ENCODE measurements at places on chromosomes 3 and 15.
A peak's percentile ranks its signal among the peaks of the same experiment; 100 is the strongest.

- DNase-seq, result peak; percentile 29
Observed at GRCh38 chr3:77254967-77255831, 215.3 kb downstream of the ROBO2 start.

DNA sequence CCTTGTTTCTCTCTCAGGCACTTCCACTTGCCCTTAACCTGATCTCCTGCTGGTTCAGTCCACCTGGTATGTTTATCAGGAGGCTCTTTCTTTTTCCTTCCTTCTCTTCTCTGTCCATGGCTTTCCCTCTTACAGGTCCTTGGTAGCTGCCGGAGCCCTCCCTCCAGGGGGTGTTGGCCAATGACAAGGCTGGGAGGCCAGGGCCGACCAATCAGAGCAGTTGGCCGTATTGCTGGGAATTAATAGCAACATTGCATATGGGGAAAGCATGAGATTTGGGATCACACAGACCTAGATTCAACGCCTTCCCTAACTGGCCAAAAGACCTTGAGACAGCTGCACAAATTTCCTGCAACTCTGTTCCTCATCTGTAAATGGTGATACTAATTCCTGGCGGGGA is 62.4 kb downstream of the CEMIP start:
- no peak for DNase-seq

DNA sequence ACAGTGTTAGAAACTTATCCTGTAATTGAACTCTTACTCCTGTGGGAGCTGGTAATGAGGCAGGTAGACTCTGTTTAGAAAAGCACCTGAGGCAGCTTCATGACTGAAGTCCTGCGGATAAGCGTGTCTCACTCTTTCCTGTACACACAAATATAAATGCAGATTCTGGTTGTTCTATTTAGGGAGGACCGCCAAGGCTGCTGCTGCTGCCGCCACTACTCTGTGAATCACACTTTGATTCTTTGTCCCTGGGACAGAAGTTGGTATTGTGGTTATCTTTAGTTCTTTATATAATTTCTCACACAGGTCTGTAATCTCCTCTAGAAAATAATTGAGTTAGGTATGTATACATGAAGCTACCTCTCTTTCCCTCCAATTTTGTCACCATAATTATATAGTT is 3.6 kb downstream of the LSAMP start:
- no peak for DNase-seq

DNA sequence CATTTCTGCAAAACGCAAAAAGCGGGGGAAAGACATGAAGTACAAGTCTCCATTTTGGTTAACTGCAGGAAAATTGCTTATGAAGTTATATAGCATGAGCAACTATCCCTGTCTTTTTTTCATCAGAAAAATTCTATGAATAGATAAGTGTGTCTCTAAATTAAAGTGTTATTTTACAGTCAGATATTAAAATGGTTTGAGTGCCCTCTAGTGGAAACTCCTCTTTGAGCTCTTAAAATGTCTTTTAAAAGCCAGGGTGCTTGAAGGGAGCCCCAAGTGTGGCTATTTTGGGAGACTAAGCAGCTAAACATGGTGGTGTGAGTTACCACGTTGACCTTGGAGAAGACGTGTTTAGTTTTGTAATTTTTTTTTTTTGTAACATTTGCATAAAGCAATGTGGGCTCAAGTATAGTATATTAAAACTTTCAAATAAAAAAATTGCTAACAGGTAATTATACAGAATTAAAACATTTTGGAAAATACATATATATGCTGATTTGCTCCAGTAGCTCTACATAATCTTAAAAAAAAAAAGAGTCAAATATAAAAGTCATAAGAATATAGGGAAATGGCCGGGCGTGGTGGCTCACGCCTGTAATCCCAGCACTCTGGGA is 77.2 kb downstream of the PPP2R3A start:
- DNase-seq, result no peak

GRCh38 chr3:157099326-157100095 is 60.4 kb downstream of the CCNL1 start:
- no peak for DNase-seq

DNA sequence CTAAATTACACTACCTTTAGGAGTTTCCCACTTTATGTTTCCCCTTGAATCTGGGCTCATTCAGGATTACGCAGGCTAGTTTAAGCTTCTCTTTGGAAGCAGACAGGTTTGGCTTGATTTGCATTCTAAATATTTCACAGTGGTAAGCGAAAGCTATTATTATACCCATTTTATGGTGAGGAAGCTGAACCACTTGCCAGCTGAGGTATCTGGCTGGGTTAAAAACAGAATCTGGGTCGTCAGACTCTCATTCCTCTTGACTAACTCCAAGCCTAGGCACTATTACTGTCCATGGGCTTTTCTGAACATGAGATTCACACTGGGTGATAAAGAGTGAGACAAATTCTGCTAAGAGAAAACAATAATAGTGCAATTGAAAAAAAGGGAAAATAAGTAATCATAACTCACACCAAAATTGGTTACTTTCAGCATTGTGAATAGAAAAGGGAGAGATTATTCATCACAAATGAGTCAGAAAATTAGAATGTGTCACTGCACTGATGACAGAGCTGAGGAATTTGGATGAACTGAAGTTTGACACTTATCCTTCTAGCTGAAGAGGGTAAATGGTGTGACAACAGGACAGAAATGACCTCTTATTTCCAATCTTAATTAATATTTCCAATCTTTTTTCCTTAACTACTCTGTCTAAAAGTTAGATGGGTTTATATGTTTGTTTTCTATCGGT is 211.3 kb downstream of the TIGIT start:
- no peak for DNase-seq

- peak; percentile 18 for DNase-seq
Observed at GRCh38 chr3:159266779-159267178, 464.9 kb downstream of the MFSD1 start.

DNA sequence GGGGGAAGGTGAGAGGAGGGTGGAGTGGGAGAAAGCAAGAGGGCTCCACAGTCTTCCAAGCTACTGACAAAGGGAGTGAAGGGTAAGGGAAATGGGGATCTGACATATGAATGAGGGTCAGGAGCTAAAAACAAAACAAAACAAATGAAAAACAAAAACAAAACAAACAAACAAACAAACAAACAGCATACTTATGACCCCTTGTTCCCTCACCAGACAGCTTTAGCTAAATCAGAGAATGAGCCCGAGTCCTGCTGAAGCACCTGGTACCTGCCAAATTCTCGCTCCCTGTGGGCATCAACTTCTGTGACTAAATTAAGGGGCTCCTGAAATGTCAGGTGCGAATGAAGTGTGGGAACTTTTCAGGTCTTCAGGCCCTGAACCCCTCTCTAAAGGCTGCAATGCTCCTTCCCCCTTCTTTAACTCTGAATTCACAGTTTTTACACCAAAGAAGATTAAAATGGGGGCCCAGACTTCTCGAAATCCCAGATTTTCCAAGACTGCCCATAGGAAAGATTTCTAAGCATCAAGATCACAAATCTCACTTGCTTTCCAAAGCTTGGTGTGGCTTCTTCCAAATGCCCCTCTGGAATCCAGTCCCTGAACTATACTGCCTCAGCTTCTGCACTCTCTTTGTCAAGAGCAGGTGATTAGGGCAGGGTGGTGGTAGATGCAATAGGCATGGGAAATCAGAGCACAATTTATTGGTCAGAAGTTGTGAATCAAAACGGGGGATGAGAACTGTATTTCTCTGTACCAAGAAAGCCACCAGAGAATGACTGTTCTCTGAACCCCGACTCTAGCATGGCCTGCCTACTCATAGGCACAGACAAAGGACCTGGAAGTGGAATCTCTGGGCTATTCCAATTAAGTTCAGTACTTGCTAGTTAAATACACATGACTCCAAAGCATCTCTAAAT is 40.9 kb downstream of the ZIC4 start:
- DNase-seq, result no peak

DNA sequence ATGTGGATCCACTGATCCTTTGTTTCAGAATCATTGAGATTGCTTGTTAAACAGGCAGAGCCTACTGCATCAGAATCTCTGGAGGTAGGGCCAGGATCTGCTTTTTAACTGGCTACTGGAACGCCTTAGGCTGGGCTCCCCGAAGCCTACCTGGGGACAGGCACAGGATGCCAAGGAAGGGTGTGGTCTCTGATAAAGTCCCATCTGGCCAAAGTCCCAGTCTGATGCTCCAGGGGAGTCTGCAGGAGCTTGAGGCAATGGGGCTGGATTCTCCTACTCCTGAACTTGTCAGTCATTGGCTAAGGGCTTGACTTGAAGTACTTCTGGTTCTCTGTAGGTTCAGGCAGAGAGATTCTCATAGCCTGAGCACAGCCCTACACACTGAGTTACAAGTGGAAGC is 22.4 kb upstream of the CCK start:
- no peak for DNase-seq

- no peak for DNase-seq
Observed at GRCh38 chr3:32973982-32974381, 22.5 kb downstream of the CCR4 start.

GRCh38 chr3:194744826-194745225 is 59.1 kb downstream of the FAM43A start:
- DNase-seq, result no peak

GRCh38 chr3:72891053-72891855 is 3.4 kb downstream of the GXYLT2 start:
- no peak for DNase-seq

DNA sequence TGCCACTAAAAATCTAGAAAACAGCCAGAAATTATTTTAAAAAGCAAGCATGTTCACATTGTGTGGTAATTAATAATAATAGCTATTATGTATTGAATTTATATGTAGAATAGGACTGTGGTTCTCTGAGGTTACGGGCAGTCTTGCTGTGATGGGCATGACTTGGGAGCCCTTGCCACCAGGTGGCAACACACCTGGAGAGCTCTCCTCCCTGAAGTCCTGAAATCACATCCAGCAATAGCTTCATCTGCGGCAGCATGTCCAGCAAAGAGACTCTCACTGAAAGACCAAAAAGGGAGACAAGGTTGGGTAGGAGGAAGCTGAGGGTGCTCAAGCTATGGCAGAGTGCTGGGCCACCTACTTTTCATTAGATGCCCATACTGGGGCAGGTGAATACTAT is 206.8 kb upstream of the IL12A start:
- DNase-seq, result no peak

GRCh38 chr3:188664795-188665194 is 507.0 kb upstream of the TPRG1 start:
- no peak for DNase-seq

GRCh38 chr3:197809356-197810020 is 18.4 kb downstream of the LRCH3 start:
- DNase-seq, result no peak

DNA sequence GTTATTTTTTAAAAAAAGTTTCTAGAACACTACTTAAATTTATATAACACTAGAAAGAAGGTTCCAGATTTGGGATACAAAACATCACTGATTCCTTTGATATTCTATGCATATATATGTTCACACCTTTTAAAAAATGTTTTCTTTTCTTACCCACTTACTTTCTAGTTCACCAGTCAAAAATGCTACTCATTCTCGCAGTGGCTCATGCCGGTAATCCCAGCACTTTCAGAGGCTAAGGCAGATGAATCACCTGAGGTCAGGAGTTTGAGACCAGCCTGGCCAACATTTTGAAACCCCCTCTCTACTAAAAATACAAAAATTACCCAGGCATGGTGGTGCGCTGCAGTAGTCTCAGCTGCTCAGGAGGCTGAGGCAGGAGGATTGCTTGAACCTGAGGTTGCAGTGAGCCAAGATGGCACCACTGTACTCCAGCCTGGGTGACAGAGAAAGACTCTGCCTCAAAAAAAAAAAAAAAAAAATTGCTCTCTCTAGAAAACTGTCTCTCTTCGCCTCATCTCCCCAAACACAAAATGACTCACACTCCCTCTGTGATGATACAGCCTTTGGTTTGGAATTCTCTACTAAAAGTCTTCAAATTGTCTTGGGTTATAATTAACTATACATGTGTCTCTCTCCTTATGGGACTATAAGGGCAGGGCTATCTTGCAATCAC is 52.6 kb upstream of the TGFBR2 start:
- no peak for DNase-seq

DNA sequence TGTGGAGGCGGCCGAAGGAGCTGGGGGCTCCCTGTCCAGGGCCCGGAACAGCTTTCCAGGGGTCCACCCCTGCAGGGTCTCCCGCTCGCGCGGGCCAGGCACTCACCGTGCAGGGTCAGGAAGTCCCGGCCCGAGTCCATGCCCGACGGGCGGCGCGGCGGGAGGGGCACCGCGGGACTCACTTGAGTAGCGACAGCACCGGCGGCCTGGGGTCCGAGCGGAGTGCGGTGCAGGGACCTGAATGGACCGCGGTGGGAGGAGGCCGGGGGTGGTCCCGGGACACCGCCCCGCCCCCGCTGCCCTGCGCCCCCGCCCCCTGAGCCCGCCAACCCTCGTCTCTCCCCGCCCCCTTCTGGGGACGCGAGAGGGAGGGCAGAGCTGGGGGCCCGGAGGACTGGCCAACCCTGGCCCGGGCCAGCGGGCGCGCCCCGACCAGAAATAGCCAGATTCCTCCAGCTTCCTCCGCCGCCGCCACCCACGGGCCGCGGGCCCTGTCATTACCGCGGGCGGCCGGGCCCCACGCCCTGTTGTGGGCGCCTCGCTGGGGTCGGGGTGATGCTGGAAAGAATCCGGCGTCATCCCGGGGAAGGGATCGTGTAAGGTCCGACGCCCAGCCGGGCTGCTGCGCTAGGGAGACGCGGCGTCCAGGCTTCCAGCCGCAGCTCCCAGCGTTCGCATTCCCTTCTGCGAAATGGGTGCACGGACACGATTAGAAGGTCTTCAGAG is at the start of gene PLCD1:
PLCD1 (minus strand) TSS at position 243 of the 726 bp plus-strand sequence; CDS start at position 140, 103 bp downstream.
- DNase-seq, result no peak

DNA sequence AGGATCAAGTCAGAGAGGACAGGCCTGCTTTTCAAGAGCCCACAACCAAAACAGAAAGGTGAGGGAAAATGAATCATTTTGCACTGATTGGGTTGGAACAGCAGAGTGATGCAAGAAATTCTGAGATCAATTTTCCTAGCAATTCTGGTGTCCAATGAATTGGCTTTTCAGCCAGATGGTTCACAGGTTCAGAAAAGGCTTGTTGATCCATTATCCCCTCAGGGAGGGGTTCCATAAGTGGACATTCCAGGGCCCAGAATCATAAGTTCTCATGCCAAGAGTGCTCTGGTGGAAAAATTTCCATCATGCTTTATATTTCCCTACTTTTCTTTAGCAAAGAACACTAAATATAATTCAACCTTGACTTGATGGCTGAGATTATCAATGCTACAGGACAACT is 16.2 kb downstream of the RBP2 start:
- DNase-seq, result no peak

DNA sequence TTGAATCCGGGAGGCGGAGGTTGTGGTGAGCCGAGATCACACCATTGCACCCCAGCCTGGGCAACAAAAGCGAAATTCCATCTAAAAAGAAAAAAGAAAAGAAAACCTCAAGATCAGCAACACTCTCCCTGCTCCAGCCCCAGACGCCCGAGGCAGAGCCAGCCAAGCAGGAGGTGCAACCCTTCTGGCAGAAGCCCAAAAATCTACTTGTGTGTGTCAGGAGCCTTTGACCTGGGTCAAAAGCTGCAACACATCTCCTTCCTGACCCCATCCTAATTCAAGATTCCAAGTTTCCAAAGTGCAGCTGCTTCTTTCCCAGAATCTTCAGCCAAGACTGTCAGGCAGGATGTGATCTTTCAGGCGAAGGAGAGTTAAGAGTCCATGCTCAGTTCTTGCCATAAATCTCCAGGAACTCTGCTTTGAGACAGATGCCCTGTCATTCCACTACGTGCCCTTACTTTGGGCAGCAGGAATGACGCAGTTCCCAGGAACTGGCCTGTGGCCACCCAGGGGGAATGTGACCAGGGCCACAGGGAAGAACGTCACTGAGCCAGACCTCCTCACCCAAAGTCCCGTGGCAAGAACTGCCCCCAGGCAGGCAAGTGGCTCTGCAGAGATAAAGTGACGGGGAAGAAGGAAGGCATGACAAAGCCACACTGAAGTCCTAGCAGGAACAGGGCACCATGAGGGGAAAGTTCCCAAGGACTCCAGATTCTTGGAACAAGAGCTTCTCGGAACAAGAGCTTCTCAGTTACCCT is 39.4 kb downstream of the SH3BP5 start:
- DNase-seq, result no peak

- no peak for DNase-seq
Observed at GRCh38 chr3:127226457-127226856, 33.5 kb downstream of the PRR23E start.
